ENCODE measurements at places on chromosomes 4 and X.

- DNase-seq = no peak
These were observed 148.7 kb upstream of the CHRDL1 start for GRCh38 chrX:110944311-110944750.

DNA sequence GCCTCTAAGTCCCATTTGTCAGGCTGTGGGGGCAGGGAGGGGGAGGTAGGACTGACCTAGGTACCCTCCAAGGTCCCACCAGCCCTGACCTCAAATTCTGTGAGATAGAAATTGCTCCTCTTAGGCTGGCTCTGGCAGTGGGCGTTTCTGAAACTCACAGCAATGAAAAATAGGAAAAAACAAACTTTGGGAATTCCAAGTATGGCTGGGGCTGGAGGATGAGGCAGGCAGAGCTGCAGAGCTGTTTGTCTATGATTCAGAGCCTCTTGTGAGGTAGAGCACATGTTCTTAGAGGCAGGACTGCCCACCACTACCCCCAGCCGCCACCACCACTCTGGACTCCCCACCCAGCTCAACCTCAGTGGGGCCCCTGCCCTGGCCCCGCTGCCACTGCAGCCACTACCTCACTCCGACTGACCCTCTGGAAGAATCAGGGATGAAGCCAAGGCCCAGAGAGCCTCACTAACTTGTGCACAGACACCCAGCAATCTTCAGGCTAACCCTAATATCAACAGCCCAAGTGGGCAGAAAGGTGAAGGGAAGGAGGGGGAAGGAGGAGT, 98.2 kb downstream of the PJA1 start:
- no peak for DNase-seq

GRCh38 chrX:114580336-114580735, 3.5 kb upstream of the HTR2C start:
- DNase-seq = no peak

DNA sequence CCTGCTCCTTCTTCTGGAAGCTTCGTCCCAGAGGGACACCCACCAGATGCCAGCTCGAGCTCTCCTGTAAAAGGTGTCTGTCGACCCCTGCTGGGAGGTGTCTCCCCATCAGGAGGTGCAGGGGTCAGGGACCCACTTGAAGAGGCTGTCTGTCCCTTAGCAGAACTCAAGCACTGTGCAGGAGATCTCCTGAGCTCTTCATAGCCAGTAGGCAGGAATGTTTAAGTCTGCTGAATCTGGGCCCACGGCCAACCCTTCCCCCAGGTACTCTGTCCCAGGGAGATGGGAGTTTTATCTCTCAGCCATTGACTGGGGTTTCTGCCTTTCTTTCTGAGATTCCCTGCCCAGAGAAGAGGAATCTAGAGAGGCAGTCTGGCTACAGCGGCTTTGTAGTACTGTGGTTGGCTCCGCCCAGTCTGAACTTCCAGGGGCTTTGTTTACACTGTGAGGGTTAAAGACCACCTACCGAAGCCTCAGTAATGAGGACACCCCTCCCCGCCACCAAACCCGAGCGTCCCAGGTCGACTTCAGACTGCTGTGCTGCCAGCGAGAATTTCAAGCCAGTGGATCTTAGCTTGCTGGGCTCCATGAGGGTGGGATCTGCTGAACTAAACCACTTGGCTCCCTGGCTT, 1383.0 kb upstream of the TENM3 start:
- no peak for DNase-seq

GRCh38 chr4:89352541-89352940, 44.9 kb upstream of the GPRIN3 start:
- no peak for DNase-seq

DNA sequence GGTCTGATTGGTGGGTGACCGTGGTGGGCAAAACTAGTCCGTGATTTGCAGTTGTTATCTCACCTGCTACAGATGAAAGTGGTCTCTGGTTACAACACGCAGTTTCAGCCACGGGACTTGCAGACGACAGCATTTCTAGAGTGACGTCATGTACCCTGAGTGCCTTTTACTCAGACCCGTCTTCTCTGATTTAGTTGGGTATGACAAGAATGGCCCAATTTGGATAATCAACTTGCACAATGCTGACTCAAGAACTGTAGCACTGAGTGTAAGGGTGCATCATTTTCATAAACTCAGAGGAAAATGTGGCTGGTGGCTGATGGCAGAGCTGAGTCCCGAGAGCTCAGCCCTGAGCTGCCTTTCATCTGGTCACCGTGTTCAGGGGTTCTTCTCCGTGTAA, 281.4 kb upstream of the FRG1 start:
- no peak for DNase-seq

- no peak for DNase-seq
These were observed 57.2 kb downstream of the IRF2 start for GRCh38 chr4:184416913-184417734.

- no peak for DNase-seq
These were observed 26.5 kb upstream of the CHRNA9 start for GRCh38 chr4:40308528-40309122.

DNA sequence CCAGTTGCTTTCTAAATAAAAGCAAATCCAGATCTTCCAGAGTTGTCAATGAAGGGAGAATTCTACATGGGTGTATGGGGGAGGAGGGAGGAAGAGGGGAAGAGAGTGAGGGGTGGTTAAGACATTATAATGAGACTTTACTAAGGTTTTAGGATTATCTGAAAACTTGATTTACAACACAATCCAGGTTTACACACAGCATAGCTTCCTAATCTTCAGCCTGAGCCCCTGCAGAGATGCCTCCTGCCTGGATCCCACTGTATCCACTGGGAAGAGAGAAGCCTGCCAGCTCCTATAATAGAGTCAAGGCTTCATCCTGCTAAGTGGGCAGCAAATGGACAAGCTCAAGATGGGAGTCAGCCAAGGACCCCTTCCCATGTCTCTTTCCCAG, 85.6 kb upstream of the KIT start:
- no peak for DNase-seq

DNA sequence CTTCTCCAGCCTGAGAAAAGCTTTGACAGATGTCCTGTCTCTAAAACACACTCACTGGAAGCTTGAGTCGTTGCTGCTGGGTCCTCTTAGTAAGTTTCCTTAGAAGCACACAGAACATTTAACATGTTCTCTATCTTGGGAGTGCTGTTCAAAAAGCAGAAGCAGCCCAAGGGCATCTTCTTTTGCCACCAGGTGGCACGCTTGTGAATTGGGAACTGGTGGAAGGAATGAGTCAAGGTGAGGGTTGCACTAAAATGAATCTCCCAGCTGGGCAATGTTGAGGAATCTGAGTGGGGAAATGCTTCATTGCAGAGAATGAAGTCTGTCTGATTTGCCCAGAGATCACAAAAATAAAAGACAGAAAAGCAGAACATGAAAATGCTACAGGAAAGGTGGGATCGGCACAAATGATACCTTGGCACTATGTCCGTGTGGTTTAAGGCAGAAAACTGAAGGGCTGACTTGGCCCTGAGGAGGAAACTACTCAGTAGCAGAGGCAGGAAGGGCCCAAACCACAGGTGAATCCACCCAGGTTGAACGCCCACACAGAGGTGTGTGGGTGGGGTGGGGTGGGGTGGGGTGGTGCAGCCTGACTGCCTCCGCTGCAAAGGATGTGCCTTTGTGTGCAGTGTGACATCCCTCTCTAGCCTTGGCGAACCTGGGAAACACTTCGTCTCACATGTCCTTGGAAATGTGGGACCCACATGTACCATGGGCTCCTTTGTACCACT, 26.0 kb downstream of the KIT start:
- peak; percentile 34 for DNase-seq

GRCh38 chr4:68344785-68345184, 5.1 kb downstream of the YTHDC1 start:
- DNase-seq = no peak

GRCh38 chrX:72123471-72124185, 8.1 kb downstream of the RTL5 start:
- DNase-seq = no peak

- DNase-seq = no peak
These were observed 132.8 kb upstream of the SLC7A11 start for GRCh38 chr4:138374947-138375346.

DNA sequence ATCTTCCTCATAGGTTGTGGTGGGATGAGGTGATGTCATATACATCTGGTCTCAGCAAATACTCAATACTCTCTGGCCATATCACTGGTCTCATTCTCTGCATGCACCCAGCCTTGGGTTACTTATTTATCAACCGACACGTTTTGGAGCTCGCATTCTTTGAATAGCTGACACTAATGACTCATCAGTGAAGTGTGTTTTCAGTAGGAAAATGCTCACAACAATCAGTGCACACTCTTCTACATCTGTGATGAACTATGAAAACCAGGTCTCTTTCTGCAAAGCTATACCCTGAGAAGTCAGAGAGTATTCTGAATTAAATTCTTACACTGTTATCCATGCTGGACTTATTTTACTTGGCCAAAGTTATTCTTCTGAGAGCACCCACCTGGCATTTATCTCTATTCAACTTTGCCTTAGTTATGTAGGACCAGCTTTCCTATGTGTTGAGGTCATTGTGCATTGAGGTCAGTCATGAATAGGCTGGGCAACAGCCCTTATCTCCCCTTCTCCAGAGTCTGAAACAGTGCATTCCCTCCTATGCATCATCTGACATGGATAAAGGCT, 58.7 kb upstream of the DHX15 start:
- DNase-seq = no peak

DNA sequence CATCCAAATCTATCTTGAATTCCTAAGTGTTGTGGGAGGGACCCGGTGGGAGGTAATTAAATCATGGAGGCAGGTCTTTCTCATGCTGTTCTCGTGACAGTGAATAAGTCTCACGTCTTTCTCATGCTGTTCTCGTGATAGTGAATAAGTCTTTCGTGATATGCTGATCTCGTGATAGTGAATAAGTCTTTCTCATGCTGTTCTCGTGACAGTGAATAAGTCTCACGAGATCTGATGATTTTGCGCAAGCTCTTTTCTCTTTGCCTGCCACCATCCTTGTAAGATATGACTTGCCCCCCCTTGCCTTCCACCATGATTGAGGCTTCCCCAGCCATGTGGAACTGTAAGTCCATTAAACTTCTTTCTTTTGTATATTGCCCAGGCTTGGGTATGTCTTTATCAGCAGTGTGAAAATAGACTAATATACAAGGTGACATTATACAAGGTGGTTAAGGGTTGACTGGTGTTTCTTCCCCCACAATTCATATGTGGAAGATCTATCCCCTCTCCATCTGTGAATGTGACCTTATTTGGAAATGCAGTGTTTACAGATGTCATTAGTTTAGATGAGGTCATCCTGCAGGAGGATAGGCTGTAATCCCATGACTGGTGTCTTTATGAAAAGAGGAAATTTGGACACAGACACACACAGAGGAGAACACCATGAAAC, 27.6 kb downstream of the ARSD start:
- no peak for DNase-seq

GRCh38 chr4:76809594-76810305, 88.2 kb downstream of the SOWAHB start:
- DNase-seq = no peak

DNA sequence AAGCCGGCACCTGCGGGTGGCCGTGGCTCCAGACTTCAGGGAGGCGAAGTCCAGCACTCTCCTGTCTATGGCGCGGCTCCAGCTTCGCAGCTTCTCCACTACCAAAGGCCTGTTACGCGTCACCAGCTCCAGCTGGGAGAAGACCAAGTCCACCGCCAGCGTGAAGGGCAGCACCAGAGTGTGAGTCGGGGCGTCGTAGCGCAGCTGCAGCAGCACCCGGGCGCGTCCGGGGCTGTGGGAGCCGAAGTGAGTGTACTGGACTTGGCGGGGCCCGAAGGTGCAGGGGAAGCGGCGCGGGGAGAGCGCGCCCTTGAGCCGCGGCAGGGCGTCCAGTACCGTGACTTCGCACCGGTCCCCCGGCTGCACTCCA, 444 bp downstream of the FREM3 start:
- DNase-seq = no peak

DNA sequence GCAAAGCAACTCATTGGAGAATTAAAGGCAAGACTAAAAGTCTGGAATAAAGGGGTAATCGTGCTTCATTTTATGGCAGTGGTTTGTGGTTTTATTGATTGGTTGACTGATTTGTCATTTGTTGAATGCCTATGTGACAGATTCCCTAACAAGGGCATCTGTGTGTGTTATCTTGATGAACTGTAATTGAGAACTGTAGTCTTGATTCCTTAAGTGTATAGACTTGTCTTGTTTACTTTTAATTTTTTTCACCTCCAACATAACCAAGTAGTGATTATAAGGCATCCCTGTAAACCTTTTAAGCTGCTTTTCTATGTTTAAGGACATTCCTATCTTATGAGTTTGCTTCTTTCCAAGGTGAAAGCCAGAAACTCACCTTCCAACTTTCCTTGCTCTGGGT, 216.0 kb upstream of the TAPT1 start:
- DNase-seq = no peak

GRCh38 chr4:168575473-168575872, 78.6 kb downstream of the PALLD start:
- DNase-seq = no peak

- no peak for DNase-seq
These were observed 58.5 kb upstream of the SLC7A11 start for GRCh38 chr4:138300616-138301015.
